ENCODE measurements at places on chromosomes 11 and 22.

DNA sequence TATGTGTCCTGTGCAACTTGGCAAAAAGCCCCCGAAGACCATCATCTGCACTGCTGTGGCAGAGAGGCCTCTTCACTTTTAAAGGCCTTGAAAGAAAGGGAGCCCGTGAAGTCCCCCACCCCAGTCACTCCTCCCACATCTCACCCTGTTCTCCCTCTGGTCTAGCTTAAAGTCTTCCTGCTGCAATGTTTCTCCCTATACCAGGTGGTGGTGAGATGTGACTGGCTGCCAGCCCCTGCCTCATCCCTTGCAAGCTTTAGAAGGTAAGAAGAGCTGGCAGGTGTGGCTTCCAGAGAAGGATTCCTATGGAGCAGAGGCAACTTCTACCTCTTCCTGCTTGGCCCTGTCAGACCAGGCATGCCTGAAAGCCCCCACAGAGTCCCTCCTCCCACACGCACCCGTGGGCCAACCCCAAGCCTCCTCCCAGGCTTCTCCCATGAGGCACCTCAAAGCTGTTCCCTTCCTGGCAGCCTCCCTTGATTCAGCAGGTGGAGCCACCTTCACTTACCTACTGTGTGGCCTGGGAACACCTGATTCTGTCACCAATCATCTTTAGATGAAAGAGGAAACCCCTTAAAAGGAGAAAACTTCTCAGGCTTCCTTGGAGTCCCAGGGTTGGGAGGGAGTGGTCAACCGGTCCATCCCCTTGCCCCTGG, 4.0 kb upstream of the TRIM29 start:
- DNase-seq: no peak

- DNase-seq: no peak
These were observed 13.0 kb downstream of the OR52N4 start for GRCh38 chr11:5767056-5767455.

GRCh38 chr11:19079643-19080440, 19.3 kb upstream of the MRGPRX2 start:
- DNase-seq: no peak

GRCh38 chr11:73475549-73476095, 99.4 kb downstream of the RELT start:
- no peak for DNase-seq

- no peak for DNase-seq
These were observed 17.5 kb downstream of the EXT2 start for GRCh38 chr11:44113018-44113417.

DNA sequence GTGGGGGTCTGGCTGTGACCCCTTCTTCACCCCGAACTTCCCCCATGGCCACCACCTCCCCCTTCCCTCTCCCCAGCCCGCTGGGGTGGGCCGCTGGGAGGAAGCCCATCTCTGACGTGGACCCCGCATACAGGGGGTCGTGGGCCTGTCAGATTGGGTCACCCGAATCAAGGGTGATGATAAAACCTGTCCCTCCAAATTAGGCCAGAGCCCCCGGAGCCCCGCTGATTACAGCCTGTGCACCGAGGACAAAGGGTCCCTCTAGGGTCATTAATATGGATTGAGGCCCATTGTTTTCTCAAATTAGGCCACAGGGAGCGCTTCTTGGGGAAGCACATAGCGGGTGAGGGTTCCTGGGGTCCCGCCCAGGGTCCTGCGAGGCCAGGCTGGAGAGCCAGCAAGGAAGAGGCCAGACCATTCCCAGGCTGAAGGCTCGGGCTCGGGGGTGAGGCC, 4.9 kb upstream of the LINC01488 start:
- no peak for DNase-seq

GRCh38 chr11:6572215-6572614, 31.2 kb downstream of the RRP8 start:
- no peak for DNase-seq

DNA sequence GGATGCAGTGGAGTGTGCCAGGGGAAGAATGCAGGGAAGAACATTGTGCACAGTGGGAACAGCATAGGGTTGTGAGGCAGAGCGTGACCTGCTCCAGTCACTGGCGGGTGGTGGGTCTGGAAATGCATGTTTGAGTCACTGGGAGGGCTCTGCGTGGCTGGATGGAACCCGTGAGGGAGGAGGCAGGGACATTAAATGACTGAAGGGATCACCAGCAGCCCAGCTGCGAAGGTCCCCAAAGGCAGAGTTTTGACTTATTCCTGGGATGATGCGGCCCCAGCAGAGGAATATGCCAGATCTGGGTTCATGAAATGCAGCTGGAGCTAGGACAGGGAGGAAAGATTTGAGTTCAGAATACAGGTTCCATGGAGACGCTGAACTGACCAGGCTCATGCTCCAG, 104.0 kb upstream of the FGF3 start:
- DNase-seq: no peak

DNA sequence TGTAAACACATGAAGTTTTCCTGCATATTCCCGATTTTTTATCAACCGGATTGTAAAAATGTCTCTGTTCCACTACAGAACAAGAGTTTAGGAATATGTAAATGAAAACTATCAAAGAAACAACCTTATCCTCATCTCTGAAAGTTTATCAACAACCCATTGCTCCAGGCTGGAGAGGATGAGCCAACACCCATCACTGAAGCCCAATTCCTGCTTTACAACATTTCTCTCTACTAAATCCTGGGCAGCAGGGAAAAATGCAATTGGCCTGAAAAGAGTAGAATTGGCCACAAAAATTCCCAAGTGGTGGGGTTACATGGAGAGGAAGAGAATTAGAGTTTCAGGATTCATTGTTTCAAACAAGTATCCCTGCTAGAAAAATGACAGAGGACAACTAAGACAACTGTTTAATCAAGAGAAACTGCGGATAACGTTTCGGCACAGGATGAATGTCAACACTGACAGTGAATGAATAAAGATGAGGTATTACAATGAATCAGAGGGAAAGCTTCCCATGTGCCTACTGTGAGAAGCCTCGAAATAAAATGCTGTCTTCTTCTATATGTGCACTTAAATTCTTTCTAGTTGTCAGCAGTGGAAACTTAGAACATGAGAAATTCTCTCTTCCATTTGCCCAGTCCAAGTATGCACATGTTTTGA, 317.3 kb upstream of the ANO3 start:
- no peak for DNase-seq

- no peak for DNase-seq
These were observed 118.6 kb downstream of the GRIK4 start for GRCh38 chr11:120630122-120630521.

GRCh38 chr11:82261367-82261766, 472.3 kb downstream of the FAM181B start:
- DNase-seq: no peak

GRCh38 chr11:97751405-97751804, 1269.3 kb upstream of the CNTN5 start:
- DNase-seq: no peak

- peak; percentile 51 for DNase-seq
These were observed 10.9 kb downstream of the ROBO3 start for GRCh38 chr11:124875943-124876817.

DNA sequence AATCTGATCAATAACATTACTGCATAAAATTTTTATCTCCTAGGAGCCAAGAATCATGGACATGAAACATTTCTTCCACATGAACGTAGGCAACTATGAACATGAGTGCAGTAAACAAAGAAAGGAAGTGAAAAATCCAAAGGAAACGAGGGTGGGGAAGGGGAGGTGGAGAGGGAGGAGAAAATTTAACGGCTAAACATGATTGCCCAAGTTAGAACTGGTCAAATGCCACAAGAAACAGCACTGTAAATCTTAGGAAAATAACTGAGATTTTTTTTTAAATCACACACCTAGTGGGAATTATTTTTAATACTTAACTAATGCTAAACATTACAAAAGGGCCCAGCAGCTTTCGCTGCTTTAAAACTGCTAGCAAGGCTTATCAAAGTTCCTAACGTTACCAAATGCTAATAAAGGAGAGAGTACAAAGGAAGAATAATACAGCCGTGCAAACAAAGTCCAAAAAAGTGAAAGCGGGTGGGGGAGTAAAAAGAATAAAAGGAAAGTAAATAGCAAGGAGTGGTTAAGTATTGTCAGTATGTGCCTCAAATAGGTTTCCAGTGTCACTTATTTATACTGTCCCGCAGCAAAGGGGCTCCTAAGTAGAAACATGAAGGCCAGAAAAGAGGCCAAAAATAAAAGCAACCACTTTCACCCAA, 13.7 kb downstream of the NARS2 start:
- no peak for DNase-seq

- DNase-seq: no peak
These were observed 14.3 kb upstream of the EED start for GRCh38 chr11:86230179-86230804.

GRCh38 chr11:12761029-12761428, 86.8 kb downstream of the TEAD1 start:
- DNase-seq: no peak

- peak; percentile 49 for DNase-seq
These were observed 18.1 kb upstream of the JAM3 start for GRCh38 chr11:134050541-134051383.

- DNase-seq: peak; percentile 55
These were observed 1.9 kb upstream of the ADM start for GRCh38 chr11:10302744-10303557.

GRCh38 chr11:110294509-110294908, 1.9 kb downstream of the RDX start:
- no peak for DNase-seq
